ENCODE measurements at places on chromosomes 6 and 20.

DNA sequence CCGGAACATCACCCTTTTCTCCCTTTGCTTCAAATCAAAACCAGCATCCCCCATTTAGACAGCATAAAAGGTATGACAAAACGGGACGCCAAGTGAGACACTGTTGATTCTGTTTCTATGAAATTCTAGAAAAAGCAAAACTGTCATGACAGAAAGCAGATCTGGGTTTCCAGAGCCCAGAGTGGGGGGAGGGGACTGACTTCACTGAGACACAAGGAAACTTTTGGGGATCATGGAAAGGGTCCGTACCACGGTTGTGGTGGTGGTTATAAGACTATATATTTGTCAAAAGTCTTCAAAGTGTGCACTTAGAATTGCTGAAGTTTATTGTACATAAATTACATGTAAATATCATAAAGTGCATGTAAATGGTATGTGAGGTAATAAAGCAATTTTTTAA lies 82.6 kb downstream of the SLC22A3 start:
- no peak for DNase-seq

GRCh38 chr6:42293386-42293977 lies 75.8 kb upstream of the MRPS10 start:
- no peak for DNase-seq

DNA sequence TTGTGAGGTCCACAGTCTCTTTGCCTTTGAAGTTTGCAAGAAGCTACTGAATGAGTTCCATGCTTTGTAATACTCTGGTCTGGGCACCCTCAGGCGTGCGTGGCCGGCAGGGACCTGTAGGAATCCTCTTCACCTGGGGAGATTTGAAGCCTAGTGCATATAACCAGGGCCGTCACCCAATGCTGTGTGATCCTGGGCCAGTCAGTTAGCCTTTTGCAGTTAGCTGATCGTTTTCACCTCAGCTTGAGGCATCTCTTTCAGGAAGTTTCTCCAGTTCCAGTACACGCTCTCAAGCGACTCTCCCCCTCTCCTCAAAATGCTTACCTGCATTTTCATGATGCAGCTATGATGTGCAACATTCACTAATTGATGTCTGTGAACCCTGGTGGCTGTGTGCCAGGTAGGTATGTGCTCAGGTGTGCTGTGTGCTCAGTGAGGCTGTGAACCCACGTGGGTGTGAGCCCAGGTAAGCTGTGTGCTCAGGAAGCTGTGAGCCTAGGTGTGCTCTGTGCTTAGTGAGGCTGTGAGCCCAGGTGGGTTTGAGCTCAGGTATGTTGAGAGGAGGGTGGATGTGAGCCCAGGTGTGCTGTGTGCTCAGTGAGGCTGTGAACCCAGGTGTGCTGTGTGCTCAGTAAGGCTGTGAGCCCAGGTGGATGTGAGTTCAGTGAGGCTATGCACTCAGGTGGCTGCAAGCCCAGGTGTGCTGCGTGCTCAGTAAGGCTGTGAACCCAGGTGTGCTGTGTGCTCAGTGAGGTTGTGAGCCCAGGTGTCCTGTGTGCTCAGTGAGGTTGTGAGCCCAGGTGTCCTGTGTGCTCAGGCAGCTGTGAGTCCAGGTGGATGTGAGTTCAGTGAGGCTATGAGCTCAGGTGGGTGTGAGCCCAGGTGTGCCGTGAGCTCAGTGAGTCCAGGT lies 120.4 kb downstream of the PHACTR3 start:
- DNase-seq = no peak

GRCh38 chr6:31351401-31352309 lies 5.3 kb downstream of the HLA-B start:
- DNase-seq = no peak

DNA sequence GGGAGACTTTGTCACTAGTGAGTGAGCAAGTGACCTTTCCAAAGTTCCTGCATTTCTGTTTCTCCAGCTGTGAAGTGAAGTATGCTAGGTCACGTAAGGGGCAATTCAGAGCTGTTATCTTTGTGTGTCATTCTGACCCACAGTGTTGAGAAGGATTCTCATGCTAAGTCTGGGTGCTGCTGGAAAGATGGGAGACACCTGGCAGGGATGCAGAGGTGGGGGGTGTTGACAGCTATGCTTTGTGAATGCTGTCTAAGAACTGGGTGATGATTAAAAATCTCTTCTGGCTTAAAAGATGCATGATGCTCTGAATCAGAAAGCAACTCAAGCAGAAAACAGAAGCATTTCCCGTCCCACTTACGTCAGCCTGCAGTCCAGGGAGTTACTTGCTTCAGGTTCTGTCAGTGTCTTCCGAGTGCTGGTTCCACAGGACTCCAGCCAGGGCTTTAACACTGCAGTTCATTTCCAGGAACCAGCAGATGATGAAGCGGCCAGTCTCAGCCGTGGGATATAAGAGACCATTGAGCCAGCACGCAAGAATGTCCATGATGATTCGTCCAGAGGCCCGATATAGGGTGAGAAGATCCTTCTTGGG lies 30.9 kb upstream of the ASXL1 start:
- no peak for DNase-seq

DNA sequence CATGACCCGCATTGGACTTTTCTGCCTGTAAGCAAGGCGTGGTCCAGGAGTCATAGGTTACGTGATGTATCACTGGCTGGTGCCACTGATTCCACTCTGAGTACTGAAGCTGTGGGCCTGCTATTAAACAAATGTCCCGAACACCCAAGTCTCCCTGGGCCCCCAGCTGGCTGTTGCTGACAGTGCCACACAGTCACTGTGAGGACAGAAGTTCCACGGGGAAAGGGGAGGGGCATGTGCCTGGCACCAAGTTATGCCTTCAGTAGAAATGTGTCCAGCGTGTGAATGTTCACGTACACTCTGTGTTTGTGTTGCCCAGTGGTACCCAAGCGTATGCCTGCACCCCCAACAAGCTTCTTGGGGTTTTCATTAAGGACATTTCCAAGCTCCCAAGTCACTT lies 171.4 kb upstream of the QKI start:
- DNase-seq = no peak

- no peak for DNase-seq
These were observed 99.5 kb downstream of the FOXC1 start for GRCh38 chr6:1709234-1709641.

Data from NCI-H524 treated with DMSO at 0.1 percent for 48 hours (cell line).